Body of pancreas (tissue), 4 donors: ENCODE measurements at places on chromosomes 1 and 21.

- no peak for DNase-seq
Measured at GRCh38 chr21:44766014-44766817, 35.4 kb downstream of the UBE2G2 start.

DNA sequence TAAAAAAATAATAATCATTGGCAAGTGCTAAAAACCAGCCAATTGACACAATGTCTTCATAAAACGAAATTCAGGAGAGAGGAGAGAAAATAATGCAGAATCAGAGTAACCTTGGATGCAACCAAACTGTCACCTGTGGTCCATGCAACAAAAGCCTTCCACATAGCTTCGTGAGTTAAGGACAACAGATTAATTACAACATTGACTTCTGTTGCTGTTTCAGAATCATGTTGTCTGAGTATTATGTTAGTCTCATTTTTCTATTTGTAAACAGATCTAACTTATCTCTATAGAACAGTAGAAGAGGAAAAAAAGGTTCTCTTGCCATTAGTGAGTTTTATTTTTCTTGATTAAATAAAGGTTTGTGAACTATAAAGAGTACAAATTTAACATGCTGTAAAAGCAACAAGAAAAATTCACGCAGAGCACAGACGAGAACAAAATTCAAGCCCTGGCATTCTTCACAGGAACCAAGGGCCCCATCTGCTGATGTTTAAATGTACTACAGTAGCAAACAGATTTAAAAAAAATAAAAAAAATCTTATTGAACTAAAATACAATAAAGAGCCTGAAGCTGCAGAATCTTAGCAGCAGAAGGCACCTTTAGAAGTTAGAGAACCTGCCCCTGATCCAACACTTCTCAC, 381.1 kb upstream of the PKN2 start:
- peak; percentile 14 for DNase-seq

DNA sequence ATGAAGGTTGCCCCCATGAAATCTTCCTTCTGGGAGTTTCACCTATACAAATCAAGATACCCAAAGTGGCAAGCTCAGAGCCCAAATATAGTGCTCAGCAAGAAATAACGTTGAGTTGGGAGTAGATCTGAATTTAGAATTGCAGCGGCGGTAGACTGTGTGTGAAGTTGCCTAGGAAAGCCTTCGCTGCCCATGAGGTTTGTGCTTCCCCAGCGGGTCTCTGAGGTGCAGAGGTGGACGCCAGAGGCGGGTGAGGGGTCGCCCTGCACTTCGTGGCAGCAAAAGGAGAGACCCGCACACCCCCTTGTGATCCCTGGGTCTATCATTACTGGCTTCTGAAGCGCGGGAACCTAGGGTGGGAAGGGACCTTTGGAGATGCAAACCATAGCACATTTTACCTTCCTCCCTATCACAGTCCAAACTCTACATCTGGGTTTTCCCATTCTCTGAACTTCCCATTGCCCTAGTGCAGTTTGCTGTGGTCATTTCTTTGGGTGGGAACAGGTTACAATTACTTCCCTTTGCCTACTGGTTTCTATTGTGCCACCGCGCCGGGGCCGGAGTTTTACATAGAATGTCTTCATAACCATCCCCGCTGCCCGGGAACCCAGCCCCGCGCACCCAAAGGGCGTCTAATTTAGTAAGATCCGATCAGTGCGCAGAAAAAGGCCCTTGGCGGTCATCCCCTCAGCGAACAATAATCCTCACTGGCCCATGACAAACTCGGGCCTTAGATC, 5.2 kb downstream of the TBX15 start:
- no peak for DNase-seq

DNA sequence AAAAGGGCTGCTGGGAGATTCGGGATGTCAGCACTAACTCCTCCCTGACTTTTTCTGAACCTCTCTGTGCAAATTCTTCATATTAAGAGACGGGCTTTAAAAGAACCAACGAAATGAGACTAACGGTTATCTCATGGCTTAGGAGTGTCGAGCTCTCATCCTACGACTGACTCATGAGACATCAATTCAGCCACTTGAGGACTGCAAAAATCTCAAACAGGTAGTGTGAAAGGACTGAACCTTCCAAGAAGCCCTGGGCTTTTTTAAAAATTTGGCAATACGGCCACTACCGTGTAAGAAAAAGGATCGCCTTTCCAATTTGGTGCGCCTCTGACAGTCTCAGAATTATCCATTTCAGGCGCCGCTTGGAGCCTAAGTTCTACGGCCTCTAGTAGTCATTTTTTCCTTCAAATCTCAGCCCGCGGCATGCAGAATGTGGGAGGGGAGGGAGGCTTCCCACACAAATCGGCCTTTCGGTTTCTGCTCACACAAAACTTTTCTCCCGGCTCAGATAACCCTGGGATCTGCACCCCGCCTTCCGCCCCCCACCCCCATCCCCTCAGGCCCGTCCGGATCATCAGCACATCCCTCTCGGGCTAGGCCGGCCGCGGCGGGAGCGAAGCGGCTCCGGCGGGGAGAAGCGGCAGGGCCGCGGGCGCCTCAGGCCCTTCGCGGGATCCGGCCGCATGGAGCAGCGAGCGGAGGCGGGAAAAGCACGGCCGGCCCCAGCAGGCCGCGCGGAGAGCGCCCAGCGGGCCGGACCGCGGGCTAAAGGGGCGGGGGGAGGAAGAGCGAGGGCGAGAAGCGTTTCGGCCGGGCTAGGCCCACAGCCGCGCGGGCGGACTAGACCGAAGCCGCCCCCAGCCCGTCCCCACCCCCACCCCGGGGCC, 618 bp downstream of the HNRNPR start:
- no peak for DNase-seq

- DNase-seq = no peak
Measured at GRCh38 chr1:230025686-230026085, 41.4 kb upstream of the GALNT2 start.

- no peak for DNase-seq
Measured at GRCh38 chr1:168368131-168368530, 87.5 kb downstream of the TBX19 start.

DNA sequence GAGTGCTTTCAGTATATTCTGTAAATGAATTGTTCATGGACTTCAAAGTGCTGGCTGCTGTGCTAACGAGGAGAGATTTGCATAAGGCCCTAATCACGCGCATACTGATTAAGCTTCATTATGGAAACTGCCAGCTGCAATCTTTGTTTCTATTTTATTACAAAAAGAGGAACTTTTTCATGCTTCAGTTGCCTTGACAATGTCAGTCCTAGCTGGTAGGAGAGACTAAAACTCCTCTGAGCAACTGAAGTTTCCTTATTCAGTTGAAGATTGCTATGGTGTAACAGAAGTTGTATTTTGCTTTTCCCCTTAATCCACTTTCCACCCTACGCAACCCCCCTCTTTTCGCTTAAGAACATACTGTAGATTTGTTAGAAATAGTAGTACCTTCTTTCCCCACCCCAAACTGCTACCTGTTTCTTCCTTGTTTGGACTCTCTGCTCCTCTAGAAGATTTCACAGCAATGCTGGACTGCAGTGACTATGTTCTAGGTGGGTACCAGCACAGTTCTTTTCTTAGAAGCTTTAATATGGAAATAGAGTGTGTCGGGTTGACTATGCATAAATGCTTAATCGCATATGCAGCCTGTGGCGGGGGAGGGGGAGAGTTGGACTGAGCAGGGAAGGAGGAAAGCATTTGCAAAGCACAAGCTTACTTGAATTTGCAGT, 108.3 kb downstream of the POU2F1 start:
- no peak for DNase-seq

GRCh38 chr1:230148768-230149469, 81.9 kb downstream of the GALNT2 start:
- DNase-seq = no peak

DNA sequence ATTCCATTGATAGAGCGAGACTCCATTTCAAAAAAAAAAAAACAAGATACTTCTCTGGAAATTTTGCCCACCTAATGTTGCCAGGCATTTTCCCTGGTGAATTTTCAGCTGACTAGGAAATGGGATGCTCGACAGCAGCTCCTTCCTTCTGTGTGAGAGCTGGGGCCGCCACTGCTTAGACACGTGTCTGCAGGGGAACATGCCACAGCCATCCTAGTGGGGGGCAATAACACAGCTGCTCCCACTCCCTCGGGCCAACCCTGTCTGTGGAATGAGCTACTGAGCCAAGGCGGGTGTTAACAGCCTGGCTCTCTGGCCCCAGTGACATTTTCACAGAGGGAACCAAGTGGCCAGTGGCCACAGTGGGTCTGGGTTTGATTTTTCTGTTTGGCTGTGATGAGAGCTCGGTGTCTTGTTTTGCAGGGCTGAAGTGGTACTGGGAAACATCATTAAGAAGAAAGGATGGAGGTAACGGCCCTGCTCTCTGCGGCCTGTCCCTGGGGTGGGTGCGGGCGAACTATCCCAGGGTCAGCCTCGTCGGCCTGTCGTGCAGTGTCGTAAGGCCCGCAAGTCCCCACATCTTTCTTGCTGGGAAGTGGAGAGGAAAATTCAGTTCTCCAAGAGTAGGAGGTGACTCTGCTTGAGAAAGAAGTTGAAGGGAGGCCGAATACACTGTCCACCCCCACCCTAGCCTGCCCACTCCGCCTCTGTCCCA, 39.2 kb downstream of the KCNAB2 start:
- no peak for DNase-seq

GRCh38 chr1:213987927-213988506, at the start of gene PROX1:
Gene PROX1, plus strand, starts transcription at chr1:213987973. Its CDS starts 8,563 bp downstream, at chr1:213996536.
- DNase-seq = peak; percentile 89

DNA sequence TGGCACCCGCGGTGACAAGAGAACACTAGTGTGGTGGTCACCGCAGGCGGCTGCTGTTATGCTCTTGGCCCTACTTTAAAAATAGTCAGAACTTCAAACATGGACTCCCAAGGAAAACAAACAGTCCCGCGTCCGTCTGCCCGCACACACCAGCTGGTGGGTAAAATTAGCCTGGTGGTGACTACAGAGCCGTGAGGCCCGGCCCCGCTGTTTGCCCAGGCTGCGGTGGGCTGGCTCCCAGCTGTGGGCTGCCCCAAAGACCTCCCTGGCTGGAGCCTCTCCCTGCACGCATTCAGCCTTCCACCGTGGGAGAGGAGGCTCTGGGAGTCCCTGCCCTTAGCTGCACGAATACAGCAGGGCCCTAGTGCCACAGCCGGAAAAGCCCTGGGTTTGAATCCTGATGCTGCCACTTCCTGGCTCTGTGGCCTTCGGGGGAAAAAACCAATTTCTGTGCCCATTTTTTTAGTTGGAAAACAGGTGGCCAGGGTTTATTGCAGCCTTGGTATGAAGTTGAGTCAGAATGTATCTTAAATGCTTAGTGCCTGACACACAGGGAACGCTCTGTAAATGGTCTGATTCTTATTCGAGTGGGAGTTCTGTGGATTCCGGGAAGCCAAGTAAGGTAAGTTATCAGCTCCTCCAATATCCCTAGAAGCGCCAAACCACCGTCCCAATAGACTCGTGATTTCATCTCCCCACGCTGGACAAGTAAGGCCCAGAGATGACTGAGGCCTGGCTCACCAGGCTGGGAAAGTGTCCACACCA, 58.2 kb downstream of the ALPL start:
- DNase-seq = no peak

DNA sequence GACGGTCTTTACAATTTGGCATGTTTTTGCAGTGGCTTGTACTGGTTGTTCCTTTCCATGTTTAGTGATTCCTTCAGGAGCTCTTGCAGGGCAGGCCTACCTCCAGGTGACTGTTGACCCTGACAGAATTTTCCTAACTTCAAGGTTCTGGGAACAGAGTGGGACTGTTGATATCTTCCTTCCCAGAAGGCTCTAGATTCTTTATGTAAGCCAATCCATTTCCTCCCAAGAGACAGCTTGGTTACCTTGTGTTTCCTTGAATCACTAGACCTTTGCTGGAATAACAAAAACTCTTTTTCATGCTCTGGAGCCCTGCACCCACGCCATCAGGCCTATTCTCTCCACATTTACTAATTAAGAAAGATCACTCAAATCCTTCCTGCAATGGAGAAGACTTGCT, 67.0 kb downstream of the C21orf91 start:
- DNase-seq = no peak

DNA sequence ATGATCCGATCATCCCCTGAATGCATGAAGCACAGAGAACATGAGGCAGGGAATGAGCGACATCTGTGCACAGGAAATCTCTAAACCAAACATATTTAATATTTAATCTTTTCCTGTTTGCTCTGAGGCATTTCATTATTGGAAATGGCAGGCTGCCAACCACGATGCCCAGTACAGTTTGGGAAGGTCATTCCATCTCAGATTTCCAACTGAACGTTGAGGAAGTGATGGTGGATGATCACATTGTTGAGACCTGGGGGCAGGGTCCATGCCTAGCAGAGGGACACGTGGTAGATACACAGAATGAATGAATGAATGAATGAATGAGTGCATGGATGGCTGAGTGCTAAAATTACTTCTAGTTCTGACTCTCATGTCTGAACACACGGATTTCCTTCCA, 15.9 kb upstream of the FASLG start:
- peak; percentile 25 for DNase-seq

DNA sequence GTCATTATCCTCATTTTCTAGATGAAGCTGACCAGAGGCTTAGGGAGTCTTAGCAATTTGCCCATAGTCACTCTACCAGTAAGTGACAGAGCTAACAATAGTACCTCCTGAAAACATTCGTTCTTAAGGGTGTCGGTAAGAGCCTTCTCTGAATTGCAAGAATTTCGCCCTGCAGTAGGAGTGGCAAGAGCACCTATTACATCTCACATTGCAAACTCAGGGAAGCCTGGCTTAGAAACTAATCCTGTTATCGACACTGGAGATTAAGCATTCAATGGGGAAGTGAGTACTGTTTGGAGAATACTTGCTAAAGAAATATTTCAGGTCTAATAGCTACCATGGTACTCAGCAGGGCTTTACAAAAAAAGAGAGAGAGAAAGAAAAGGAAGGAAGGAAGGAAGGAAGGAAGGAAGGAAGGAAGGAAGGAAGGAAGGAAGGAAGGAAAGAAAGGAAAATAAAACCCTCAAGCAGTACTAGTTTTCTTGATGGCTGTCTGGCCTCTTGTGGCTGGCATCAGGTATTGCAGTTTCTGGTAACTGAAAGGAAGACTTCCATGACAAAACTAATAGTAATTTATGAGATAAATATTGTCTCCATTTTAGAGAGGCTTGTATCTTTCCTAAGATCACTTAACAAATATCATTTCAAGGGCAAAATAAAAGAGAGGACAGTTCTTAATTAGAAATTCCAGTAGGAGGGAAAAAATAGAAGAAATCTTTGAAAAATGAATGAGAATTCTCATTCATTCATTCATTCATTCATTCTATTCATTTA, 10.4 kb downstream of the C1orf226 start:
- peak; percentile 50 for DNase-seq

GRCh38 chr21:34915364-34915841, 133.7 kb downstream of the RUNX1 start:
- DNase-seq = no peak
